Fibroblast of upper back skin (primary cell): ENCODE measurements at places on chromosomes 13 and 19.

GRCh38 chr13:100128373-100128772, 39.5 kb downstream of the PCCA start:
- DNase-seq = peak; percentile 67

GRCh38 chr19:55156202-55157063, 1.1 kb downstream of the TNNI3 start:
- DNase-seq = peak; percentile 29

DNA sequence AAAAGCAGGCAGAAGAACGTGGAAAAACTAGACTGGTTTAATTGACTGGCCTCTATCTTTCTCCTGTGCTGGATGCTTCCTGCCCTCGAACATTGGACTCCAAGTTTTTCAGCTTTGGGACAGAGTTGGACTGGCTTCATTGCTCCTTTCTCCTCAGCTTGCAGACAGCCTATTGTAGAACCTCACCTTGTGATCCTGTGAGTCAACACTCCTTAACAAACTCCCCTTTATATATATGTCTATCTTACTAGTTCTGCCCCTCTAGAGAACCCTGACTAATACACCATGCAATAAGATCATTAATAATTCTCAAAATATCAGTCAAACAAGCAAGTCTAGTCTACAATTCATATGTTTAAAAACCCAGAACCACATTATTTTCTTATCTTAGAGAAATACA, 662.4 kb downstream of the TBC1D4 start:
- DNase-seq = no peak

- DNase-seq = no peak
Measured at GRCh38 chr19:8682931-8683330, 15.7 kb downstream of the ACTL9 start.

DNA sequence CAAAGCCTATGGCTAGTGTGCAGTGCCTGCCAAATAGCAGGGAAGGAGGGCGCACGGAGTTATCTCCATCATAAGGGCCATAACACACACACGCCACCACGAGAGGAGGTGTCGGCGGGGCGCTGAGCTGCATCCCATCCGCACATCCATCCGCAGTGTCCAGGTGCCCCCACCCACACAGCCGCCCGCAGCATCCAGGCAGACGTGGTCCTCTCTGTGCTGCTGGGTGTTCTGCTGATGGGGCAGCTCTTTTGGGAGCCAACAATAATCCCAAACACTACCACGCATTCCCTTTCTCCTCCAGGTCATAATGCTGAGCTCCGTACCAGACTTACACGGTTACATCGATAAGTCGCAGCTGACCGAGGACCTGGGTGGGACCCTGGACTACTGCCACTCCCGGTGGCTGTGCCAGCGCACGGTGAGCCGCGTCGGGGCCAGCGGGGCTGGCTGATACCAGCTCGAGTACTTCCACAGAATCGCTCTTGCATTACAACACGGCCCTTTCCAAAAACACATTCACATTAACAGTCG, 41.5 kb upstream of the F7 start:
- no peak for DNase-seq
